ENCODE measurements at places on chromosomes 7 and 10.

- DNase-seq = peak; percentile 38
Observed at GRCh38 chr7:100965723-100966541, 3.4 kb upstream of the MUC12 start.

GRCh38 chr10:11331726-11332125 lies 279.7 kb downstream of the USP6NL start:
- DNase-seq = no peak

- no peak for DNase-seq
Observed at GRCh38 chr7:35558841-35559240, 136.1 kb downstream of the HERPUD2 start.

- no peak for DNase-seq
Observed at GRCh38 chr10:80687476-80687789, 149.7 kb downstream of the SH2D4B start.

- DNase-seq = no peak
Observed at GRCh38 chr10:124570646-124571045, 109.0 kb downstream of the LHPP start.

DNA sequence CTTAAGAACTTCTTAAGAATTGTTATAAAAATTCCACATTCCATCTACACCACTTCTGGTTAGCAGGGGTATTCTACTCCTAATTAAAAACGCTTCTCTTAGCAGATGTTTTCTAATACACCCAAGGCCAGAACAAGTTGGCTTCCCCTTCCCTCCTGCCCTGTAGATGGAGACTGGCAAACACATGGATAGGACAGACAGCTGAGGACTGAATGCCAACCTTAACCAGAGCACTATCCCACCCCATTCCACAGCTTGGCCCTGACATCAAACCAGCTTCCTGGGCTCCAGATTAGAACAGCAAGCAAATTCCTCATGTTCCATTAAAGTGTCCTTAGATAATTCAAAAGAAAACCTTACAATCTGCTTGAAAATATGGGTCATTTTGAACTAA lies 56.6 kb upstream of the IL6 start:
- no peak for DNase-seq

GRCh38 chr10:51894771-51895578 lies 195.6 kb upstream of the CSTF2T start:
- no peak for DNase-seq

DNA sequence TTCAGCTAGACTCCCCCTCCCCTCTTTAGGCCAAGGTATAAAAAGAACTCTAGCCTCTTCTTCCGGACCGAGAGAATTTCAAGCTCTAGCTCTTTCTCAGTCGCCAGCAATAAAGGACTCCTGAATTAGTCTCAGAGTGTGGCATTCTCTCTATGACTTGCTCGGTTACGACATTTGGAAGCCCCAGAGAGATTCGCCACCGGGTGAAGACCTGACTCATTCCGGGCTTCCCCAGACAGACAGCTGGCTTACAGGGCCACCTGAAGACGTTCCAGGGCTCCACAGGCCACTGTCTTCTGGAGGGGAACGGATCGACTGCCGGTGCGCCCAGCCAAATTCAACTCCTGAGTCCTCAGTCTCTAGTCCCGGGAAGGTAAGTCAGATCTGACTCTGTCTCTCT lies at the start of gene AKR1B15:
AKR1B15 (plus strand) TSS at position 234 of the 400 bp plus-strand sequence. CDS start 15,510 bp downstream, outside the sequence.
- no peak for DNase-seq

DNA sequence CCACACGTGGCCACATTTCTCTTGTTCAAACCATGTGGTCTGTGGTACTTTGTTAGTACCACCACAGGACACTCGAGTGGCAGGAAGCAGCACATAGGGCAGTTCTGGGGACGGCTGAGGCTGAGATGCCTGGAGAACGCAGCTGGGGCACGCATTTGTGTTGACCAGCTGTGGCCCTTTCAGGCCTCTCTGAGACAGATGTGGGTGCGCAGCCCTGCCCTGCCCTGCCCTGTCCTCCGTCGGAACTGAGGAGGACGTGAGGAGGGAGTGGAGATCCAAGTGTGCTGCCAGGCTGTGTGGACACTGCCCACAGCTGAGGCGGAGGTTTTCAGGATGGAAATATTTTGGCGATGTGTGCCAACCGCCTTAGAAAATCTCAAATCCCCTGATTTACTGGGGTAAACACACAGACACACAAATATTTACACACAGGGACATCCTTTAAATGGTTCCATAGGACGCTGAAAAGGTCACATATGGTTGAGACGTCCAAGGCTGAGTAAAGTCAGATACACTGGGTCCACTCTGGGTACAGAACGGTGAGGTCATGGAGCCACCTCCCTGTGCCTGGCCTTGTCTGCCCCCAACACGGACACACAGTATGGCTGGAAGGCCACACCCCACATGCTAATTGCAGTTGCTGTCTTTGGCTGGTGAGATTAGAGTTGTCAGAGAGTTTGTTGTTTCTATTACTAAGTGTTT lies 14.8 kb downstream of the BHLHA15 start:
- no peak for DNase-seq

DNA sequence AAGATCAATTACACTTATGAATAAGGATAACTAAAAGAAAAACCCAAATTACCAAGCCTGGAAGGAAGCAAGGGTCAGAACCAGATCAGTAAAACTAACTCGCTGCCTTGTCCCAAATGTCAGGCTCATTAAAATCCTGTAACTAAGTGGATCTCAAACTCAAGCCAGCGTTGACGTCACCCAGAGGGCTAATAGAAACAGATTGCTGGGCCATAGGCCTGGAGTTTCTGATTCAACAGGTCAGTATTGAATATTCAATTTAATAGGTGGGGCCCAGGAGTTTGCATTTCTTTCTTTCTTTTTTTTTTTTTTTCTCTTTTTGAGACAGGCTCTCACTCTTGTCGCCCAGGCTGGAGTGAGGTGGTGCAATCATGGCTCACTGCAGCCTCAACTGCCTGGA lies 397.0 kb downstream of the CALN1 start:
- no peak for DNase-seq

DNA sequence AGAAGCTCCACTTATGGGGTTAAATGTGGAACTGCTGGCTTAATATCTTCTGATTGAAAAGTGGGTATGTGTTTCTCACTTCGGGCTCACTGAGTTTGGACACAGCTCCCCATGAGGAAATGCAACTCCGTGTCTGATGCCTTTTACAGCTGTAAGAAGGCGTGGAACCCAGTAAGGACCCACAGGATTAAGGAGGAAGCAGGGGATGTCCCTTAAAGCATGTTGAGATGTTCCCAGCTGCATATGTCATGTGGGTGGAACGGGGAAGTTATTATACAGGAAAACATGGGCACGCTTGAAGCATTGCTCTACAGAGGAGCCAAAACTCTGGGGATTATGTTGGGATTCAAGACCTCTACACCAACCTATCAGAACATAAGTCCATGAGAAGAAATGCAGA lies 224.4 kb downstream of the NEBL start:
- no peak for DNase-seq

DNA sequence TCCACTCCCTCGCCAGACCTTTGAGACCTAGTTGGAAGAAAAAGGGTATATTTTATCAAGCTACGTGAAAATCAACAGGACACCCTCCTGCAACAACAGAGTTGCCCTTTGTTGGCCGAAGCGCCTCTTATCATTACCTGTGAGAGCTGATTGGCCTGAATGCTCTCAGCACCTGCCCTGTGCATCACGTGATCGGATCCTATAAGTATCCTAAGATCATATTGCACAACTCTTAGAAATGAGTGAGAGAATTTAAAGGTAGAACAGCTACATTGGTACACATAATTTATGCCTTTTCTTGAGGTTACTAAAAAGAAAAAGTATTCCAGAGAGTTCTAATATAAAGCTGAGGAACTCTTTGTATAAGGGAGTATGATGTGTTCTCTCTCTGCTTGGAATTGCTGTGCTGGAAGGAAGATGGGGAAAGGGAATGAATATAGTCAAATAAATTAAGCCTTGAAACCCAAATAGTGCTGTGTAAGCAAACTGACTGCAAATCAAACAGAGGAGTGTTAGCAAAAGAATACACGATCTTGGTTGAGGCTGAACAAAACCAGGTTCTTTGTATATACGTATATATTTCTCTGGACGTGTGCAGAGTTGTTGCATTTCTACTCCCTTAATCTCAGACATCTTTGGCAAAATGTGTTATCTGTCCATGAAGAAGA lies 69.3 kb downstream of the LRRC4 start:
- DNase-seq = no peak

GRCh38 chr10:53702489-53702888 lies 929.9 kb upstream of the MBL2 start:
- DNase-seq = no peak

DNA sequence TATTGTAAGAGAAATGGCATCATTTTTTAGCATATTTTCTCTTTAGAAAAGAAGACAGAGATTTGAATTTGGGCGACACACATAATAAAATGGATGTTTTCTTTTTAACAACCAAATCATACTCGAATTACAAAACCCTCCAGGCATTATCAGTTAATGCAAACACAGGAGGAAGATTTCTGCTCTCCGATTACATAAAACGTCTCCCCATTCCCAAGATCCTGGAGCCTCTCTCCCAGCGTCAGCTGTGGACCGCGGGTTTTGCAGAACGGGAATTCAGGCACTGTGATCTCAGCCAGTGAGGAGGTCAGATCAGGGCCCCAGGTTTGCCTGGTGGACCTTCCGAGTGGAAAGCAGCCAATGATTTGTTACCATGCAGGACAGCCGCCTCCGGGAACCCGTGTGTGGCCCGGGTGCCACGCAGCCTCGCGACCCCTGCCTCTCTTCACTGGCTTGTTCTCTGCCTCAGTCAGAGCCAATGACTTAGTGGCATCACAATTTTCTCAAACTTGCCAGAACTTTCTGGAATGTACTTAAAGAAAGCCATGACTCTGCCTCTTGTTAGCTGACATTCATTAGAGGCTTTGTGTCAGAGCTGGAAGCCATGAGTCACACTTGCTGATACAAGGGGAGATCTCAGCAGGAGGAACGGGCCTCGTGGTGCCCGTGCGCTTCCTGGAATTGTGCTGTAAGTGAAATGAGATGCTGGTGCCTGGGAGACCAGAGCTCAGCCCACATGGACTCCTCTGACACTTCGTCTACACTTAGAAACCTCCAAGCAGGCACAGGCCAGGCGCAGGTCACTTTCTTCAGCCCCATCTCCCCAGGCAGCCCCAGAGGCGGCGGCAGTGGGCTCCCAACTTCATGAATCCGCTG lies 246.1 kb downstream of the KLF6 start:
- no peak for DNase-seq

DNA sequence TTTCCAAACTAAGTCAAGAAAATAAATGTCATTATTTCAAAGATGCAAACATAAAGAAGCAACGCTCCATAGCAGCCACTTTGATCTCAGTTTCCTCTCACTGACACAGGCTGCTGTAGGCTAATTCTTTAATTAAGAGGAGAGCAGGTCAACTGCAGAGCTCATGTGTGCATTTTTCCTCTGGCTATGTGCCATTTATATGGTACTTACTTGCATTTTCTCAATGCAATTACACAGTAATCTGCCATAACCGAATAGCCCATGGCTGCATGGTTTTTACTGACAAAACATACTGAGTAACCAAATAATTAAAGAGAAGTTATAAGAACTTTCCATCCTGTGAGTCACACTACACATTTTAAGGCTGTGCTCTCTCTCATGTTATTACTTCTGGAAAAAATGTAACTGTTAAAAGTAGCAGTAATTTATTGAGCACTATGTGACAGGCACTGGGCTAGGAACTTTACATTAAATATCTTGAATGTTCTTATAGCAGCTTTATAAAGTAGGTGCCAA lies 122.0 kb downstream of the ELAPOR2 start:
- no peak for DNase-seq

DNA sequence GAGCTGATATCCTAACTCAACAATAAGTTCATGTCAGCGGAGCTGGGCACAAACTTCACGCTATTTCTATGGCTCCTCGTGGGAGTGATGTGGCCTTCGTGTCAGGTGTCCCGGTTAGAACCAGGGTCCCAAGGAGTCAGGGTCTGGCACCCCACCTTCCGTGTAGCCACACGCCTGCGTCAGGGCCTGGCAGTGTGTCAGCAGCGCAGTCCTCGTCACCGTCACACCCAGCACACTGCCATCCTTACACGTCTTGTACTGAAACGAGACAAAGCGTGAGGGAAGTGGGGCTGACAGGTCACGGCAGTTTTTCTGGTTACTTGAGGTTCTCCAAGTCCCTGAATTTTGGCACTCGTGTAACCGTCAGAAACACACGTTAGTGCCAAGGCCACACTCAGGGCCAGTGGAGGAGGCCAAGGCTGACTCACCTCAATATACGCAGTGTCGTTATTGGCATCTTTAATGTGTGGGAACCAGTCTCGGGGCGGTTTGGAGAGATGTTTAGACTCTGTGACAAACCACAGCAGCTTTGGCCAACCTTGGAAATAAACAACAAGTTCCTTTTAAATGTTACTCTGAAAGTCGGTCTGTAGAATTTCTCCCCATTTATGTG lies 254.7 kb downstream of the ZMYND11 start:
- no peak for DNase-seq

DNA sequence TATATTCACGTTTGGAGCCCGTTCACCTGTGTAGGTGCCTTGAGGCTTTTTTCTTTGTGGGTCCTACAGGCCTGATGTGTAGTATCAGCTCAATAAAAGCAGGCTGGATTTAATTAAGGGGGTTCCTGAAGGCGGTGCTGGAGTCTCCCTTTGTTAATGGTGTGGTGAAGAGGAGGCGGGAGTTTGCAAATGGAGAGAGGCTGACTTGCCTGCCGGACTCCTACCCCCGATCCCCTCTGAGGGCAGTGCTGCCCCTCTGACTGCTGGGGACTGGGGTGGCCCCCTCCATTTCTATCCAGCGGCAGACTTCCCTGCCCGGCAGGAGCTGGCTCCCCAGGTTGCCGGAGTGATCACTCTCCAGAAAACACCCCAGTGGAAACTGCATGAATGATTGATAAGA lies 45.1 kb downstream of the ZMIZ1 start:
- no peak for DNase-seq

- no peak for DNase-seq
Observed at GRCh38 chr7:21071561-21072501, 285.1 kb upstream of the SP8 start.

GRCh38 chr7:83271212-83272099 lies 108.8 kb upstream of the PCLO start:
- DNase-seq = no peak

GRCh38 chr10:35614312-35614711 lies 9.2 kb downstream of the GJD4 start:
- no peak for DNase-seq

DNA sequence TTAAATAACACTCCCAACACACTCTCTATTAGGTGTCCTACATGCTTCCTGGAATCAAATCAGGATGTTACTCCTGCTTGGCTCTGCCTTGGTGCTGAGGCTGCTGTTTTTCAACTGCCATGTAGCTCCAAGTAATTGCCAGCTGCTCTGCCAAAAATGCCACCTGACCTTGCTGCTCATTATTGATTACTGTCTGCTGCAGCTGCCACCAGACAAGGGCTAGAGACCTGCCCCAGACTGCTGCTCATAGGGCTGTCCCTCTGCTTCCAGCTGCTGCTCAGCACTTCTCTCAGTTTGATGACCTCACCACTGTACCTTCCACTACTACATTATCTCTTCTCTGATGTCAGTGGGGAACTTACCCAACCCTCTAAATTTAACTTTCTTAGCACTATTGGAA lies 102.5 kb downstream of the PCLO start:
- no peak for DNase-seq
